ENCODE measurements at places on chromosomes 2 and 18.

DNA sequence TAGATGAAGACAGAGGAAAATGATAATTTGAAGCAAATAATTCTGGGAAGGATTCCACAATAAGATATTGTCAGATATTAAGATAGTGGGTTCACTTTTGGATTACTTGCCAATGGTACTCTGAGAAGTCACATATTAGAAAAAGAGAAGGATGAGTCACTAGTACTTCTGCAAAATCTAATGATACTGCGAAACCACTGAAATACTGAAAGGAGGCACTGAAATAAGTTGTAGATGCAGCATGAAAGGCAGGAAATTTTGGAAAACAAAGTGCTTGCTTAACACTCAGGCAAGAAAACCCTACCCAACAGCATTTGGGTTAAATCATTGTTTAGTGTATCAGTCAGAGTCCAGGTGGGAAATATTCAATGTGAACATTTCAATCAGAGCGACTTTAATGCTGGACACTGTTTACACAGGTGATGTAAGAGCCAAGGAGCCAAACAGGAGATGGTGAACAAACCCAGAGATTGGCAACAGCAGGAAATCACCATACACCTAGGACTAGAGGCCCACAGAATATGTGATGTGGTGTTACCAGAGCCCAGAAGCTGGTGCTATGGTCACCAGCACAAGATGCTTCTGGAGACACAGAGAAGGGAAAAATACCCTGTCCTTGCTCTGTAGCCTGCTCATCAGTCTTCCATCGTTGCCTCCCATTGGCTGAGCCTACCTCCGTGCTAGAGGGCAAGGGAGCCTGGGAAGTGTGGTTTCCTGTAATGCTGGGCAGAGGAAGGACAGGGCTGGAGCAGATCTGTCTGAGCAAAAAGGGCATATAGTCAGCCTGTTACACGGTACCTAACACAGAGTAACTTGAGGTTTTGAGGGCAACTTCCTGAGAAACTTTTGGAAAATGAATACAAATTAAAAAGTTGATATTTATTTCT is 204.7 kb upstream of the ITGA4 start:
- no peak for DNase-seq

- peak; percentile 23 for DNase-seq
Observed at GRCh38 chr18:486929-487740, 13.4 kb downstream of the COLEC12 start.

DNA sequence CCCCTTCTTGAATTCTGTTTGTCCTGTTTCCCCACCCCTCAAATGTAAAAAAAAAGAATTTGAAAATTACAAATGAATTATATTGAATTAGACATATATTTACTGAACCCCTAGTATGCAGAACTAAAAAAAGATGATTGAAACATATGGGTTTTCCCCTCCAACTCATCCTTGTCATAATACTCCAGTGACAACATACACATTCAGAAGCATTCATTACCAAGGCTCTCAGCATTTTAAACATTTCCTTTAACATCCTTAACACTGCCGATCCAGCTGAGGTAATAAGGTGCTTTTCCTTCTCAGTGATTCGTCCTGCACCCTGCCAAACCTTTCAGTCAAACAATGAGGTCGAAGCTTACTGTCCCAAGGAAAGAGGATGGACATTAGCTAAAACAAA is 53.1 kb upstream of the DTNB start:
- no peak for DNase-seq

GRCh38 chr2:42961385-42961811 is 169.0 kb upstream of the HAAO start:
- peak; percentile 95 for DNase-seq

DNA sequence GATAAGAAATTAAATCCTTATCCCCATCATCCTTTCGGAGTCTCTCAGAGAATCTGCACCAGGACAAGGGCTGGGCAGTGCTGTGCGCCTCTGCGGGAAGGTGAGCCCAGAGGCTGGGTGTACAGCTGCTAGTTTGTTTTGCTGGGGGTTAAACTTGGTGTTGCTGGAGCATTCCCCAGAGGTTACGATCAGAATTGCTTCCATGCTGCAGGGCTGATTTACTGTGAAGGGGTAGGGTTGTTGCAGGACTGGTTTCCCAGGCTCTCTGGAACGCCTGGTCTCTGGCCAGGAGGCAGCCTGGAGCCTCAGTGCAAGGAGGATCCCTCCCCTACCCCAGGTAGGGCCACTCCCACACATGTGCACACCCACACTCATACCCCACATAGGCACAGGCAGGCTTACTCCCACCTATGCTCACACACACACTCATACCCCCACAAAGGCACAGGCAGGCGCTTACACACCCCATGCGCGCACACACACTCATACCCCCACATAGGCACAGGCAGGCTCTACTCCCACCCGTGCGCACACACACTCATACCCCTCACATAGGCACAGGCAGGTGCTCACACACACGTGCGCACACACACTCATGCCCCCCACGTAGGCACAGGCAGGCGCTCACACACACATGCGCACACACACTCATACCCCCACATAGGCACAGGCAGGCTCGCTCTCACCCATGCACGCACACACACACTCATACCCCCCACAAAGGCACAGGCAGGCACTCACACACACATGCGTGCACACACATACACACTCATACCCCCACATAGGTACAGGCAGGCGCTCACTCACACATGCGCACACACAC is 11.3 kb downstream of the CNNM4 start:
- DNase-seq, result no peak

DNA sequence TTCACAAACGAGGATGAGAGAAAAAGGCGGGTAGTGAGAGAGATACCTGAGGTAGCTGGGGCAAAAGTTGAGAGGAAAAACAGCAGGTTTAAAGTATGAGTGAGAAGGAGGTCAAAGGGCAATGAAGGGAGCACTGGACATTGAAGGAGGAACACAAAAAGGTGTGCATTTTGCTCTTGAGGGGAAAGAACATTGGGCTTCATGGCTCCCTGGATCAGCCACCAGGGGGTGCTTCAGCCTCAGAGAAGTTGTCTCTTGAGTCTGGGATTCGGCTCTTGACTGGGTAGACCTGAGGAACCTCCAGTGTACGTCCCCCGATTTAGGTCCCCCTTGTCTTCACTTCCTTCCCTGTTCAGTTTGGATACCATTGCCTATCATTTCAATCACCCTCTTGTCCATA is 128.5 kb downstream of the RAPGEF4 start:
- DNase-seq, result peak; percentile 57

GRCh38 chr2:20966061-20966595 is 77.7 kb downstream of the APOB start:
- DNase-seq, result no peak

- DNase-seq, result no peak
Observed at GRCh38 chr2:149537092-149537726, 50.4 kb downstream of the MMADHC start.

GRCh38 chr2:113930448-113930847 is 40.6 kb downstream of the ACTR3 start:
- no peak for DNase-seq

- no peak for DNase-seq
Observed at GRCh38 chr2:141501752-141502151, 629.1 kb downstream of the LRP1B start.

DNA sequence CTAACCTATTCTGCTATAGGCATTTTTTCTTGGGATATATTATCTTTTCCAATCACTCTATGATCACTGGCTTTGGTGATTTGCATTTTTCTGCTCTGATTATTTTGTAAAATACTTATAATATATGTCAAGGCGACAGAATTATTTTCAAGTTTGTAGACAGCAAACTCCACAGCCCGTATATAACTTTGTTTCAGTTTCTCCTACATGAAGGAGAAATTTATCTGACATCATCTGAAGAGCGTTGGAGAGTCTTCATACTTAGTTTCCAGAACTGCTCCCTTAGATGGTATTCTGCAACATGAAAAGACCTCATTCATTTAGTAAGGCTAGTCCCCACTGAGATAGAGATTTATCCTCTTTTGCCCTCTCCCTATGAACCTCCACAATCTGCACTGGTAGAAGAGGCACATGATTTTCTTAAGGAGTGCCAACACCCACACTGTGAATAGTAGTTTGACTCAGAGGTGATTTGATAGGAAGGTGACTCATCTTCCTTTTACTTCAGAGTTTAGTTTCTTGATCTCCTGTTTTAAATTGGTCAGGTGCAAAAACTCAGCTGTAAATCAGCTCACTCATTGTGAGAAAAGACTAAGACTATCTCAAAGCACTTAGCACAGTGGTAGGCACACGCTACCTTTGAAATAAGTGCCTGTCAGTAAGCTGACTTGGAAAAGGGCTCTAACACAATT is 1848.6 kb upstream of the CELF4 start:
- DNase-seq, result no peak

GRCh38 chr18:36299015-36299414 is 1.5 kb downstream of the FHOD3 start:
- no peak for DNase-seq

DNA sequence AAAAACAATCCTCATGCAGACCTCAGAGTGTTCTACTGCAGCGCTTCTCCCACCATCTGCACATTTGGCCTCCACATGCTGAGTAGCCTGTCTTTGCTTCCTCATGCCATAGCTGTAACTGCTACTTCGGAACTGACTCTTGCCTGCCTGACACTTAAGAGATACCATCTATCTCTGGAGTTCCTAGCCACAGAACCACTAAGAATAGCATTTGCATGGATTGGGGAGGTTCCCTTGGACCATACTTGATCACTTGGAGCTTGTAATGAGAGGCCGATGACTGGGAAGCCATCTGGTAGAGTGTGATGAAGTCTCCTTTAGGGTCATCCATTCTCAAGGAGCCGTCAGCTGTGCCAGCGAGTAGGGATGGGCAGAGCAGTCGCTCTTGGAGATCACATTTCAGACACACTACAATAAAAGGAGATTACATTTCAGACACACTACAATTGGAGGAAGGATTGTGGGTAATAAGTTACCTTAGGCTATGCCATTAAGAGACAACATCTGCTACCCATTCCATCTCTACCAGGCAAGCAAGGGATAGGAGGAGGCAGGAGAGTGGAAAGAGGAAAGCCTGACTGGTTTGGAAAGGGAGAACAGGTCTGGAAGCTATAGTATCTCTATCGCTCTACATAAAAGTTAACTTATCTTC is 21.8 kb downstream of the DOK1 start:
- no peak for DNase-seq

DNA sequence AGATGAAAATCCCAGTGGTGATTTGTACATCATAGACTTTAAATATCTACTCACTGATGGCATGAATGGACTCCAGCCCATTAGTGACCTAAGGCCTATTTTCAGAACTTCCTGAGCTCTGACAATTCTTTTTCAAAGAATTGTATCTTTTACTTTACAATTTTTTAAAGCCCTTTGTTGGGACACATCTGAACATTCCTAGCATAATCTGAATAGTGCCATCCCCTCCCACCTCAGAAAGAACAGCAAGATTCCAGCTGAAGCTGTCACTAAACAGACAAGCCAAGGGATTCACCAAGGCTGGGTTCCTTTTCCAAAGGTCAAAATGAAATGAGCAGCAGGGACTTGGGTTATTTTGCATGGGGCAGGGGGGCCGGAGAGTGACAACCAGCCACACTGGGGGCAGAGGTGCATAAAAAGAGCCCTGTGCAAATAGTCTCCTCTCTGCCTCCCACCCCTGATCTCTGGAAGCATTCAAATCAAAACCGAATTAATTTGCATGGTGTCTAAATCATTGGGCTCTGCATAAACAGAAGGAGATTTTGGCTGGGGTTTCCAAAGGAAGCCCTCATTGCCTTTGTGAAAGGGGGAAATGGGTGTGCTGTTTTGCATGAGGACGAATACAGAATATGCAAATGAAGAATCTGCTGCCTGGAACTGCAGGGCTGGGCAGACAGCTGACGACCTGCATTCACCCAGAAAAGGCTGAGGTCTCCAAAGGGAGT is 17.2 kb downstream of the EPHA4 start:
- DNase-seq, result peak; percentile 8

- DNase-seq, result peak; percentile 37
Observed at GRCh38 chr2:135818937-135819610, 17.9 kb downstream of the LCT start.

DNA sequence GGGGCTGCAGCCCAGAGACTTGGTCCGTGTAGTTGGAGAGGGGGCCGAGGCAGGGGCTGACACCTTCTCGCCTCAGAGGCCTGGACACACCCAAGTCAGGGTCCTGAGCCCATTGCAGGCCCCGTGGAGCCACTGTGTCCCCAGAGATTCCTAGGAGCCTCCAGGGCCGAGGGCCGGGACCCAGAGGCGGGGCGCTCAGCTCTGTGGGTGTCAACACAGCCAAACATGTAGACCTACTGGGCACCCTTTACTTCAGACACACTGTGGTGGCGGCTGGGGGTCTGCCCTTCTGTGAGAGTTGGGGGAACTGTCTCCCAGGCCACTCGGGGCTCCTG is 459 bp upstream of the ESPNL start:
- DNase-seq, result no peak

GRCh38 chr2:12759248-12759647 is 42.5 kb downstream of the TRIB2 start:
- peak; percentile 97 for DNase-seq

DNA sequence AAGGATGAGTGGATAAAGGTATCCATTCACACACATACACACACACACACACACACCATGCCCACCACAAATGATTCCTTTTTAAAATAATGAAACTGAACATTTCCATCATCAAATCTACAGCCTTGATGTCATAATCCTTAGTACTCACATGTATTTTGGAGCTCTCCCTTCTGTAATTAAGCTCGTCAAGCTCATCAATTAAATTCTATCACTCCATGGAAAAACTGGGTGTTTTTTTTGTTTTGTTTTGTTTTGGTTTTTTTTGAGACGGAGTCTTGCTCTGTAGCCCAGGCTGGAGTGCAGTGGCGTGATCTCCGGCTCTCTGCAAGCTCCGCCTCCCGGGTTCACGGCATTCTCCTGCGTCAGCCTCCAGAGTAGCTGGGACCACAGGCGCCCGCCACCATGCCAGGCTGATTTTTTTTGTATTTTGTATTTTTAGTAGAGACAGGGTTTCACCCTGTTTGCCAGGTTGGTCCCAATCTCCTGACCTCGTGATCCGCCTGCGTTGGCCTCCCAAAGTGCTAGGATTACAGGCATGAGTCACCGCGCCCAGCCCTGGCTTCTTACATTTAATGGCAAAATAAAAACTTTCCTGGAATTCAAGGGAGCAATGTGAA is 78.6 kb upstream of the RGPD4 start:
- DNase-seq, result no peak

DNA sequence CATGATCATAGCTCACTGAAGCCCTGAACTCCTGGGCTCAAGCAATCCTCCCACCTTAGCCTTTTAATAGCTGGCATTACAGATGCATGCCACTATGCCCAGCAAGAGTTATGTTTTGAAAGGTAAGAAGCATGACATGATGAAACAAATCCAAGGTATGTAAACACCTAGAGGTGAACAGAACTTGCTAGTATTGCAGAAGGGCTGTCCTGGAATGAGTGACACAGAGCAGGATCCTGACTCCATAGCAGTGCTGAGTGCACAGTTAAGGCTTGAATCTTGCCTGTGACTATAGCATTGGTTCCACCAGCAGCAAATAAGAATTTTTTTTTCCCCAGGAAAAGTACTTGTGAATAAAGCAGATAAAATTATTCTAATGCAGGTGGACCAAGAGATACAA is 309.5 kb downstream of the PIK3C3 start:
- DNase-seq, result no peak

GRCh38 chr2:238287737-238288649 is at the start of gene PER2:
PER2 (minus strand) TSS chr2:238288610; CDS start chr2:238277936, 10,674 bp downstream.
- DNase-seq, result peak; percentile 80

GRCh38 chr2:86453836-86454235 is 12.7 kb downstream of the KDM3A start:
- peak; percentile 47 for DNase-seq

- DNase-seq, result no peak
Observed at GRCh38 chr18:70428439-70428838, 139.6 kb downstream of the SOCS6 start.
